G401 (cell line): ENCODE measurements at places on chromosomes 2 and 18. TPM values are rescaled to one million over a fixed set of nuclear protein-coding genes. Genes with fewer than 3 reads are reported as not detected.

The RFX8 gene
- not detected in 2 replicates for total RNA-seq

The UGT1A3 gene
- not detected in 2 replicates for total RNA-seq

The FN1 gene
- 0.27 and 0.86 TPM in 2 replicates for total RNA-seq

The CCT7 gene
- total RNA-seq: 797 and 982 TPM in 2 replicates

The CFAP221 gene
- 0.74 and 2.7 TPM in 2 replicates for total RNA-seq

The CCL20 gene
- total RNA-seq: not detected in 2 replicates

The VWC2L gene
- total RNA-seq: not detected in 2 replicates

The IAH1 gene
- not detected in 2 replicates for total RNA-seq

DNA sequence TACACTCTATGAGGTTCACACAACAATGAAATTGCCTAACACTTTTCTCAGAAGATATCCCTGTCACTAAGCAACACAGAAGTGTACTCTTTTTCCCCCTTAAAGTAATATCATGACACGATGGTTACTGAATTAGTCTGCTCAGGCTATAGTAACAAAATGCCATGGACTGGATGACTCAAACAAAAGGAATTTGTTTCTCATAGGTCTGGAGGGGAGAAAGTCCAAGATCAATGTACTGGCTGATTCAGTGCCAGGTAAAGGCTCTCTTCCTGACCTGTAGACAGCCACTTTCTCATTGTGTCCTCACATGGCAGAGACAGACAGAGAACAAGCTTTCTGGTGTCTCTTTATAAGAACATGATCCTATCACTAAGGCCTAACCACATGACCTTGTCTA lies 211.9 kb downstream of the RBM43 start:
- DNase-seq: no peak

DNA sequence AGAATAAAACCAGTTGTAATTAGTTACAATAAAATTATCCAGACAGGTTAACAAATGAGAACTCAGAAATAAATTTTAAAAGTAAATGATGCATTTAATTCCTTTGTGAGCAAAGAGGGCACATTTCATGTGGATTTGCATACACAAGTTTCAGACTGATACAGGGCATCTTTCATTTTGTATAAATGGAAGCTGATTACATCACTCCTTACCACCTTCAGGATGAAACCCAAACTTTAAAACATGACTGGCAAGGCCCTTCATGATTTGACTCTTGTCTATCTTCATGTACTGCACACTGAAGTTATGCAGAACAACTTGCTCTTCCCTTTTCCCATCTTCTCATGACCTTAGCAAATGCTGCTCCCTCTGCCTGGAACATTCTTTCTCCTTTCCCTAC lies 26.9 kb downstream of the EFEMP1 start:
- DNase-seq: no peak

DNA sequence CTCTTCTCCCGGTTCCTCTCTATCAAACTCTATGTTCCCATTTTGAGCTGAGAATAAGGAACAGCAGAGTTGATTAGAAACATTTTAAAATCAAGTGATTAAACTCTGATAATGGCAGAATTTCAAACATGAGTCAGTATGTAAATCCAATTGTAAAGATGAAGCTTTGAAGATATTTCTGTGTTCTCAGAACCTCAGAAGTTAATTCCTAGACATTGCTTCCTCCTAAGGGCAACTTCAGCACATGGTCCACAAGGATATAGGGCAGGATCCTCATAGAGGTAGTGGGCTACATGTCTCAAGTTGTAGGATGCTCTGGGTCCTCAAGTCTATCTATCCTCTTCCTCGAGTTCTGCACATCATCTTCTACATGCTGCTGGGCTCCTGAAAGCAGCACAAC lies 46.3 kb downstream of the QPCT start:
- no peak for DNase-seq

- no peak for DNase-seq
Observed at GRCh38 chr2:142176941-142177340, 46.1 kb upstream of the LRP1B start.

GRCh38 chr2:150141226-150142001 lies 346.1 kb downstream of the RND3 start:
- no peak for DNase-seq

DNA sequence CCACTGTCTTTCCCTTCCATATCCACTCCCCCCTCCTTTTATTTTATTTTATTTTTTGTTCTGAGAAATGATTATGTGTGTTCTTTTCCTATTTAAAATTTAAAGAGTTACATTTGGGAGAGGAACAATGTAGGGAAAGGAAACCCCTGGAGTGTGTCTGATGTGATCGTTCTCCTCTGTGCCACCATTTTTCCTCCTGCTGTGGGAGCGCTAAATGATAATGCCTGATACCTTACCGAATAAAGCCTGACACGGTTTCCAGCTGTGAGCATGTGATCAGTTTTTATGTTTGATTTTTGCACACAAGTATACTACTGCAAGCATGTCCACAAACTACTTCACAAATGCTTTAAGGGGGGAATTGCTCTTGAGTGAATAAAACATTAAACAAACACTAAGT lies 317.8 kb upstream of the FANCL start:
- DNase-seq: no peak

DNA sequence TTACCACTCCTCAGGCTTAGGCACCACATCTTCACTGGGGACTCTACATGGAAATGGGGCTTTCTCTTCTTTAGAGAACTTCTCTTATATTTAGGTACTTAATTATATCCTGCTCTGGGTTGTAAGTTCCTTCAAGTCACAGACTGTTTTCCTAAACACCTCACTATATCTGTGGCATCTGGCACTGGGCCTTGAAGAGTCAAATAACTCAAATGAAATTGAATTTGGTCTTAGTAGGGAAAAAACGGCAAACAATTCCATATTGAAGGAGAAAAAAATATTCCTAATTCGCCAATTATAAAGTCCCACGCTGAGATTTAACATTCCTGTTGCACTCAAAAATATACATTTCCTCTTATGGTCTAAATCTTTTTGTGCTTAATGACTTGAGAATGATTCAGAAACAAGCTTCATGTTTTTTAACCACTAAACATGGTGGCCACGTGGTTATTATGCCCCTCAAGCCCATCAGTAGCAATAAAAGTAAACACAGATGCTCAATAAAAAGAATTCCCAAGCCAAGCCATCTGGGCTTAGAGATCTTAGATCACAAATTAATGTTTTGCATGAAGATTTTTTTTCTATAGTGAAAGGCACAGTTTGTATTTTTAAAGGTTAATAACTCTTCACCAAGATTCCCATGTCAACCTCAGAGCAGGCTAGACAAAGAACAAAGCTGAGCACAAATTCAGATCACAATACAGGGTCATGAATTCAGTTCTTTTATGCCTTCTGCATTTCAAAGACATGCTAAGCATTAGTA lies 105.5 kb upstream of the SYT4 start:
- no peak for DNase-seq

DNA sequence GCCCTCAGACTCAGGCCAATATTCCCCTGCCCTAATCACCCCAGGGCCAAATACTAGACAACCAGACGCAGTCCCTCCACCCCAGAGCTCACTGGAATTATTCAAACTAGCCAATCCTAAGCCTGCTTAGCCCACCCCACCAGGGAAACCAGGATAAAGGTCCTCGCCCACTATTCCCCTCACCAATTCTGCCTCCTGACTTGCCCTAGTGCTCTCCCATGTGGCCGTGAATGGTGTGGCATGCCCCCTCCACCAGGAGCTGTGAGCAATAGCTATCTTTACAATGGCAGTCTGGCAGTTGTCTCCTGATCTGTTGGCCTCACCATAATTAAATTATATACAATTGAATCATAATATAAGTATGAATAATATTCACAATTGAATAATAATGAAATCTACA lies 42.3 kb downstream of the FAM124B start:
- no peak for DNase-seq
